ENCODE measurements at places on chromosomes 5 and 9.

DNA sequence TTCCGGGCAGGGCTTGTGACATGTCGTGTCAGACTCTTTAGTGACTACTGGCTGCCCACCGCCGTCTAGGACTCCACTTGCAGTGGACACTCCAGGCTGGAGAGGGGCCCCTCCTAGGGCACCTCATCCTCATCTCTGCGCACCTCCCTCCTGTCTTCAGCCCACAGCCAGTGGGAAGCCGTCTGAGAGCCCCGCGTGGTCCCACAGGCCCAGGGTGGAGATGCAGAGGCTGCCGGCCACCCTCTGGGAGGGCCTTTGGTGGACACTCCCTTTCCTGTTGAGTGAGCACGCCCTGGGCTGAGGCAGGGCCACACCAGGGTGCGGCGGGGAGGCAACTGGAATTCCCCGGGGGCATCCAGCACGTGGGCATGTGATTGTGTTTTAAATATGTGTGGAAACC lies 80.5 kb downstream of the IRX2 start:
- DNase-seq: no peak

- no peak for DNase-seq
Measured at GRCh38 chr5:52869391-52869790, 81.7 kb downstream of the ITGA1 start.

- DNase-seq: no peak
Measured at GRCh38 chr9:93603011-93603410, 26.6 kb downstream of the PHF2 start.

- no peak for DNase-seq
Measured at GRCh38 chr9:6855860-6856259, 98.1 kb downstream of the KDM4C start.

DNA sequence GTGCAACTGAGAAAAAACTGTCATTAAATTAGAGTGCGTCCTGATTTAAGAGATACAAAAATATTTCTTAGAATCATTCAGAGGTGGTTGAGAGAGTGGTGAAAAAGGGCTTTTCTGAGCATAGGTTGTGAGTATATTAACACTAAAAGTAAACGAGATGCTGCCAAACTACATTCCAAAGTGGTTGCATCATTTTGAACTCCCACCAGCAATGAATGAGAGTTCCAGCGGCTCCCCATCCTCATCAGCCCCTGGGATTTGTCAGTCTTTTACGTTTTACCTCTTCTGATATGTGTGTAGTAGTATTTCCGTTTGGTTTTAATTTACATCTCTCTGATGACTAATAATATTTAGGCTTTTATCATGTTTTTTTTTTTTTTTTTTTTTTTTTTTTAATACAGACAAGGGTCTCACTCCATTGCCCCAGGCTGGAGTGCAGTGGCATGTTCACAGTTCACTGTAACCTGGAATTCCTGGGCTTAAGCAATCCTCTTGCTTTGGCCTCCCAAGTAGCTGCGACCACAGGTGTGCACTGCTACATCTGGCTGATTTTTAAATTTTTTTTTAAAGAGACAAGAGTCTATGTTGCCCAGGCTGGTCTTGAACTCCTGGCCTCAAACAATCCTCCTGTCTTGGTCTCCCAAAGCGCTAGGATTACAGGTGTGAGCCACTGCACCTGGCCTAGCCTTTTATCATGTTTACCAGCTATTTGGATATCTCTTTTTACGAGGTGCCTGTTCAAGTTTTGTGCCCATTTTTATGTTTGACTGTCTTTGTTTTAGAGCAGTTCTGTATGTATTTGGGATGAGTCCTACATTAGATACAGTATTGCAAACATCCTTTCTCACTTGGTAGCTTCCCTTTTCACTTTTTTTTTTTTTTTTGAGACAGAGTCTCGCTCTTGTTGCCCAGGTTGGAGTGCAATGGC lies 17.0 kb downstream of the PRRT1B start:
- no peak for DNase-seq

- no peak for DNase-seq
Measured at GRCh38 chr9:108130905-108131304, 641.3 kb upstream of the KLF4 start.

DNA sequence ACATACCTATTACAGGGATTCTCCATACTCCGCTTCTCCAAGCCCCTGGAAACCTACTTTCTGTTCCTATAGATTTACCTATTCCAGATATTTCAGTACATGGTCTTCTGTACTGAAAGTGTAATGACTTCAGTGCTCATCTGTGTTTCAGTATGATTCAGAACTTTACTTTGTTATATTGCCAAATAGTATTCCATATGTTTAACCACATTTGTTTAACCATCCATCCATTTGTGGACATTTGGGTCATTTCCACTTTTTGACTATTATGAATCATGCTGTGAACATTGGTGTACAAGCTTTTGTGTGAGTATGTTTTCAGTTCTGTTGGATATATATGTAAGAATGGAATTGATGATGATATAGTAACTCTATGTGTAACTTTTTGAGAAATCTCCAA lies 188.9 kb downstream of the PDZD2 start:
- DNase-seq: no peak

- no peak for DNase-seq
Measured at GRCh38 chr5:16856531-16856930, 79.6 kb downstream of the MYO10 start.

Data from D341Med (cell line).